Hippocampal formation (tissue), 2 donors: ENCODE measurements at places on chromosomes 3 and 15.

GRCh38 chr3:123092243-123092642 is 25.4 kb downstream of the PDIA5 start:
- DNase-seq, result no peak

DNA sequence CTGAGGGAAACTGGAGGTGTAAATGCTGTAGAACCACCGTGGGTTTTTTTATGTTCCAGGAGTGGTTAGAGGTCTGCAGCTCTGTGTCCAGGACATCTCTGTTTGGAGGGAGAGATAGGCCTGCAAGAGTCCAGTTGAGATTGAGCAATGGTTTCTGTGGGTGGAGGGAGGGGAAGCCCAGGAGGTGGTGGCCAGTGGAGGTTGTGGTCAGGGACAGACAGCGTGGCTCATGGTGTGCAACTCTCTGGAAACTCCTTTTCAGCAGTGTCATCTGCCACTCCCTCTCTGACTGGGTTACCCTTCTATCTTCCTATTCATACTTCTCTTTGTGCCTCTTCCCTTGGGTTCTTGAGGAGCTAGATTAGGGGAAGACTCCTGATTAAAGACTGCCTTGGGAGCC is 9.6 kb downstream of the XCR1 start:
- DNase-seq, result no peak

DNA sequence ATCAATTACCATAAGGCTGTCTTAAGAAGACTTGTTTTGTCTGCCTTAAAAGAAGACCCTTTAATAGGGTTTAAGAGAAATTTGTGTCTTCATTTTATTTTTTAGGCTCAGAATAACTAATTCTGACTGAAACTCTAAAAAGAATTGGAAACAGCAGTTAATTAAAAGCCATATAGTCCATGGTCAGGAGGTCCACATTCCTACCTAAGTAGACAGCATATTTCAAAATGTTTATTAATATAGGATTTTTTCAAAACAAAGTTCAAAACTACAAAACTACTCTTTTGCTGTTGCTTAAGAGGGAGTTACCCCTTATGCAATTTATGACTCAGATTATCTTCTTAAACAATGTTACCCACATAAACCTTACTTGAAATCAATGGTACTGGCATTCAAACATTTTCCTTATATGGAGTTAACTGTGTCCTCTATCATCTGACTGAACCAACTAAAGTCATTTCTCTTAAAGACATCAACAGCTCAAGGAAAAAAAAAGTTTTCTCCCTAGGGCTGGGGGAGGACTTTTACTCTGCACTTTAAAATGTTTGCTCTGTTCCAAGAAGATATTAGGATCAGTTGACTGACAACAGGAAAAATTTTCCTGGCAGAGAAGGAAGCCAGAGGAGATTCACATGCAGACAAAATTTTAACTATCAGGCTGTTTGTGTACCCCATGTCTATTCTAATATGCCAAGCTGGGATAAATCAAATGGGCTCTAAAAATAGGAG is 56.8 kb upstream of the NANOGP8 start:
- DNase-seq, result no peak

DNA sequence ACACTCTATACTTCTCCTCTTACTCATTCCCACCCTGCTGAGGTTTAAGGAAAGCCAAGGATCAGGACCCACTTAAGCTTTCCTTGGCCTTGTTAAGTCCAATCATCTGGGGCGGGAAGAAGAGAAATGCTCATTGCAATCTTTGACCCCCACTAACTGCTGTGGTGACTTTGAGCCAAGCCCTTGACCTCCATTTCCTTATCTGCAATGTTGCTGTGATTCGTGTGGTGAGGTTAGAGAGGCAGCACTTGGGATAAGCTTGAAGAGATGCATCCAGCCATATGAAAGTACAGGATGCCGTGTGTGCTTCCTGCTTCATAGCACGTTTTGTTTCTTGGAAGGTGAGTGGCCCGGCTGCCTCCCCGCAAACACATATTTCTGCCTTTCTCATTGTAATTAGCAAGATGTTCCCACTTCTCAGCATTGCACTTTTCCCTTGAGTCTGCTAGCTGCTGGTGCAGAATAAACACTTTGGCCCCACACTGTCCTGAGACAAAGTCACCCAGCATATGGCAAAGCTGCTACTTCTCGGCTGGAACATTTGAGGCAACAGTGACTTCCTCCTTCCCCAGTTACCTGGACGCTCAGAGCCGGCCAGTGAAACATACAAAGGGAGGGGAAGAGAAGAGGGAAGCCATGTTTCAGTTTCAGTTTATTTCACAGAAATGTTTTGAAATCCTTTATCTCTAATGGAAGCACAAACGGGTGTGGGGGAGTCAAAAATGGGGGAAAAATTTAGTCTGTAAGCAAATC is 10.5 kb upstream of the NUDT16 start:
- no peak for DNase-seq

- no peak for DNase-seq
Observed at GRCh38 chr15:59701880-59702279, 12.8 kb upstream of the BNIP2 start.

- peak; percentile 57 for DNase-seq
Observed at GRCh38 chr15:91302588-91303439, 202.8 kb downstream of the SV2B start.

DNA sequence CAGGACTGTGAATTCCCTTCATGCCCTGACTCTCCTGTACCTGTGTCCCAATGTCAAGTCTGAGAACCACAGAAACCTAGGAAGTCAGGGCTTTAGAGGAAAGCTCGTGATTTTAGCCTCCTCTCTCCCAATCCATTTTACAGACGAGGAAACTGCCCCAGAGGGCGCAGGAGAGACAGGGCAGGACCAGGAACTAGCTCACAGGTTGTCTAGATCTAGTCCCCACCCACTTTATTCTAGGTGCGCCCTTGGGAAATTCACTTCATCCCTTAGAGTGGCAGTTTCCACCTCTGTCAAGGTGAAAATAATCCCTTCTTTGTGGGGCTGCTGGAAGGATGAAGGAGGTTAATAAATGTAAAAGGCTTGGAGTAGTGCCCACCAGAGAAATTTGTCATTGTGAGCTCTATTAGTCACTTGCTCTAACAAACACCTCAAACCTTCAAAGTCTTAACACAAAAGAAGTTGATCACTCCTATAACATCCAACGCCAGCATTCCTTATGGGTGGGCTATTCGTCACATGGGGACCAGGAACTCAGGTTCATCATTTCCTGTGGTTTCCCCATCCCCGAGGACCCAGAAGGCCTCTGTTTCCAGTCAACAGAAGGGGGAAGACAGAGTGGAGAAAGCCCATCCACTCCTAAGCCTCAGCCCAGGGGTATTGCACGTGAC is 282.3 kb downstream of the XXYLT1 start:
- DNase-seq, result no peak

DNA sequence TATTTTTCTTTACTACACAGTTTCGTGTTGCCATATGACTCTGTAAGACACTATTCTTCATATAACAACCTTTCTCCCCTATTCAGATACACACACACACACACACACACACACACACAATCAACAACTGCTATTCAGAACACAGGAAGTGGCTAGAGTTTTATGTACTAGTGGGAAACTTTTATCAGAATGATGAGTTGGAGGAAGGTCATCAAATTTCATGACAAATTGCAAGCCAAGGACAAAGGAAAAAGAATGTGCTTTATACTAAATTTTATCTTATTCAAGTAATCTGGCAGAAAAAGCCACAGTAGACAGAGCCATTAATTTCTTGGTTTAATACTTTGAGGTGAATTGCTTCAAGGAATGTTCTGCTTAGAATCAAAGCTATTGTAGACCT is 899.8 kb downstream of the ROBO2 start:
- DNase-seq, result no peak

DNA sequence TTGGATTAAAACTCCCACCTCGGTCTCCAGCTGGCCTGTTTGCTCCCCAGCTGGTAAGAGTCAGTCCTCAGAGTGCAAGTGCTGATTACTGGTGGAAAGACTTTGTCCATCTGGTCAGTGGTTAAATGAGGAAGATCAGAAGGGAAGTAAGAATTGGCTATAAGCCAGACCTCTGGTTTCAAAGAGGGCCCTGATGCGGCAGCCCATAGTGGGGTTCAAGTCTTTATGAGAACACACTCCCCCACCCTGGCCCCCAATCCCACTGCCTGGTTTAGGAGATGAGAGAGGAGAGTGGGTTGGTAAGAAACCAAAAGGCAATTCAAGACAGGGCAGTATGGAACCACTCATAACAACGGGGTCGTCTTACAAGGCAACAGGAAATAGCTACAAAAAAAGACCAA is 65.0 kb downstream of the FRMD4B start:
- DNase-seq, result peak; percentile 29

GRCh38 chr3:37395286-37395685 is 220.9 kb upstream of the LRRFIP2 start:
- no peak for DNase-seq

DNA sequence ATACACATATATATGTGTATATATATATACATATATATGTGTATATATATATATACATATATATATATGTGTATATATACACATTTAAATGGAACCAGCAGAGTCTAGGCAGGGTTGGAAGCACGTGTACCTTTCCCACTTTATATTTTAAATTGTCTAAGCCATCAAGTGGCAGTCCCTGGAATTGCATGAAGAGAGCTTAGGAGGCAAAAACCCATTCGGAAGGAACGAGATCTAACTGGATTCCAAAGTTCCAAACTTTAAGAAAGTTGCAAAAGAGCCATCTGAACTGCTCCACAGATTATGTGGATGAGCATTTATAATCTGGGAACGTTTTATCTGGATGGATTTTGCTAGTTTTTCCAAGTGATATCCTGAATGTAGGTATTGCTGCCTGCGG is 186.5 kb downstream of the FOXP1 start:
- no peak for DNase-seq

- no peak for DNase-seq
Observed at GRCh38 chr3:154469585-154469984, 39.6 kb upstream of the GPR149 start.

DNA sequence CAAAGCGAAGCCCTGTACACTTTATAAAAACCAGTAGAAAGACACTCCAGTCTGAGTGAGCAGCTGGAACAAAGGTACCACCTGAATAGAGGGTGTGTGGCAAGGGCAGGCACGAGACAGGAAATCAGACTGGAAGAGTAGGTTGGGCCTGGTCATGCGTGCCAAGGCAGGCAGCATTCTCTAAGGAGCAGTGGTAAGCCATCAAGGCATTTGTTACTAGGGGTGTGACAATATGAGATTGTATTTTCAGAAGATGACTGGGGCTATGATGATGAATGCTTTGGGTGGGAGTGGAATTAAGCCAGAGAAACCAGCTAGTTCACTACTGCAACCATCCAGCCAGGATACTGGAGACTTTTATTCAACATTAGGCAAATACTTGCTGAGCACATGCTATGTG is 5.0 kb downstream of the JMJD7 start:
- no peak for DNase-seq
